ENCODE measurements at places on chromosomes 4 and X.

DNA sequence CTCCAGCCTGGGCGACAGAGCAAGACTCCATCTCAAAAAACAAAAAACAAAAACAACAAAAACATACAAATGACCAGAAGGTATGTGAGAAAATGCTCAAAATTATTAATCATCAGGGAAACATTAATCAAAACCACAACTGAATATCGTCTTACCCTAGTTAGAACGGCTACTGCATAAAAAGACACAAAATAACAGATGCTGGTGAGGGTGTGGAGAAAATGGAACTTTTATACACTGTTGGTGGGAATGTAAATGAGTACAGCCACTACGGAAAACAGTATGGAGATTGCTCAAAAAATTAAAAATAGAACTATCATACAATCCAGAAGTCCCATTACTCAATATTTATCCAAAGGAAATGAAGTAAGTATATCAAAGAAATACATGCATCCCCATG is 27.3 kb downstream of the IQCM start:
- no peak for DNase-seq

- DNase-seq = peak; percentile 68
These were observed 51.7 kb upstream of the CHRDL1 start for GRCh38 chrX:110847334-110847733.

- no peak for DNase-seq
These were observed 99.6 kb upstream of the CCSER1 start for GRCh38 chr4:90027565-90027964.

- no peak for DNase-seq
These were observed 66.1 kb downstream of the WNK3 start for GRCh38 chrX:54291758-54292157.

- no peak for DNase-seq
These were observed 21.0 kb downstream of the MSN start for GRCh38 chrX:65688403-65688871.

GRCh38 chrX:67342138-67342537 is 201.7 kb upstream of the AR start:
- DNase-seq = no peak

DNA sequence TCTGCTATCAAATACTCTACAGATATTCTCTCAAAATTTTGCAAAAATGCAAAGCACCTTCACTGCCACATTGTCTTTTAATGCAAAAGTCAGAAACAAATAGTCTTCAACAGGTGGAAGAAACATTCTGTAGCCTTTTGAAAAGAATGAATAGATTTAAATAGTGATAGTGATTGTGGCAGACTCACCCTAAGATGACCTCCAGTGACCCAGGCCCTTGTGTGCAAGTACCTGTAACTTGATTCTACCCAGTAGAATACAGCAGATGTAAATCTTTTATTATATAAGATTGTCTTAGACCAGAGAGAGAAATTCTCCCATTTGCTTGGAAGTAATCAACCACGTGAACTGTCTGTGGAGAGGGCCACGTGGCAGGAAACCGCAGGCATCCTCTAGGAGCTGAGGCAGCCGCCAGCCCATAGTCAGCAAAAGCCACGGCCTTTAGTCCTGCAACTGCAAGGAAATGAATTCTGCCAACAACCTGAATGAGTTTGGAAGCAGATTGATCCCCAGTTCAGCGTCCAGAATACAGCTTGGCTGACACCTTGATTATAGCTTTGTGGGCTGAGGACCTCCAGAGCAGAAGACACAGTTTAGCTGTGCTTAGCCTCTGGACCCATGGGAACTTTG is 272.5 kb downstream of the ARHGAP10 start:
- DNase-seq = peak; percentile 71

DNA sequence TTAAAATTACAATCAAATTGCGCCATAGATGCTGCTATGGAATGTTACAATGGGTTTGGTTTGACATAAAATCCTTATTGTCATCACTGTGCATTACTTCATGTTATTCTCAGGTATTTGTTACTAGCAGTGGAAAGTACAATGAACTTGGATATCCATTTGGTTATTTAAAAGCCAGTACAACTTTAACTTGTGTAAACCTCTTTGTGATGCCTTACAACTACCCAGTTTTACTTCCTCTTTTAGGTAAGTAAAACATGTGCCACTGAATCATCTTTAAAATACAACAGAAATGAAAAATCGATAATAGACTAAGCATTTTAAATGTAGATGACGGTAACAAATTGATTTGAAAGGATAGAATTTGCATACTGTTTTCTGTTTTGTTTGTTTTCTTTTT is 35.6 kb downstream of the INTS6L start:
- DNase-seq = no peak

GRCh38 chr4:8291036-8291682 is 21.6 kb downstream of the HTRA3 start:
- no peak for DNase-seq

GRCh38 chrX:13894888-13895565 is 78.1 kb upstream of the GPM6B start:
- no peak for DNase-seq
